Hepatocyte (in vitro differentiated cells): ENCODE measurements at places on chromosomes 1 and 21. TPM values are rescaled to one million over a fixed set of nuclear protein-coding genes. Genes with fewer than 3 reads are reported as not detected.

The BCAR3 gene
- total RNA-seq, result 20.4 and 22.6 TPM in 2 replicates

GRCh38 chr1:24713736-24714135 lies 31.5 kb upstream of the CLIC4 start:
- no peaks in the 10 kb centered on the region for H3K4me1 ChIP-seq
- H3K4me3 ChIP-seq, result no peak overlapping the region
- H3K36me3 ChIP-seq, result no peaks in the 10 kb centered on the region
- no peaks in the 10 kb centered on the region for H3K27me3 ChIP-seq

GRCh38 chr1:198556971-198557370 lies 16.5 kb upstream of the ATP6V1G3 start:
- no peak for DNase-seq
- no peak overlapping the region for H3K27ac ChIP-seq
- H3K4me3 ChIP-seq, result no peak overlapping the region
- H3K36me3 ChIP-seq, result no peaks in the 10 kb centered on the region
- no peaks in the 10 kb centered on the region for H3K4me1 ChIP-seq
- H3K27me3 ChIP-seq, result no peaks in the 10 kb centered on the region

The BEST4 gene
- 0.72 and 0.83 TPM in 2 replicates for total RNA-seq

The AIDA gene
- total RNA-seq, result 32.7 and 34.4 TPM in 2 replicates

- DNase-seq, result no peak
- no peaks in the 10 kb centered on the region for H3K36me3 ChIP-seq
- H3K27me3 ChIP-seq, result no peaks in the 10 kb centered on the region
- no peak overlapping the region for H3K27ac ChIP-seq
Observed at GRCh38 chr1:158026651-158027050, 33.2 kb downstream of the KIRREL1 start.

The LCE1F gene
- total RNA-seq, result not detected in 2 replicates

The MROH9 gene
- total RNA-seq, result 0.23 TPM in 1 of 2 replicates, not detected in the other

- H3K27me3 ChIP-seq, result peaks cover 10% of the 10 kb centered on the region
- H3K4me3 ChIP-seq, result no peak overlapping the region
- no peaks in the 10 kb centered on the region for H3K36me3 ChIP-seq
- peaks cover 32% of the 10 kb centered on the region for H3K4me1 ChIP-seq
- no peak for DNase-seq
Observed at GRCh38 chr1:227949341-227949921, 1.7 kb upstream of the WNT9A start.

GRCh38 chr1:161137881-161138280 lies 5.4 kb upstream of the DEDD start:
- no peaks in the 10 kb centered on the region for H3K36me3 ChIP-seq
- H3K4me3 ChIP-seq, result no peak overlapping the region
- H3K4me1 ChIP-seq, result peaks cover 7% of the 10 kb centered on the region
- H3K27me3 ChIP-seq, result no peaks in the 10 kb centered on the region

DNA sequence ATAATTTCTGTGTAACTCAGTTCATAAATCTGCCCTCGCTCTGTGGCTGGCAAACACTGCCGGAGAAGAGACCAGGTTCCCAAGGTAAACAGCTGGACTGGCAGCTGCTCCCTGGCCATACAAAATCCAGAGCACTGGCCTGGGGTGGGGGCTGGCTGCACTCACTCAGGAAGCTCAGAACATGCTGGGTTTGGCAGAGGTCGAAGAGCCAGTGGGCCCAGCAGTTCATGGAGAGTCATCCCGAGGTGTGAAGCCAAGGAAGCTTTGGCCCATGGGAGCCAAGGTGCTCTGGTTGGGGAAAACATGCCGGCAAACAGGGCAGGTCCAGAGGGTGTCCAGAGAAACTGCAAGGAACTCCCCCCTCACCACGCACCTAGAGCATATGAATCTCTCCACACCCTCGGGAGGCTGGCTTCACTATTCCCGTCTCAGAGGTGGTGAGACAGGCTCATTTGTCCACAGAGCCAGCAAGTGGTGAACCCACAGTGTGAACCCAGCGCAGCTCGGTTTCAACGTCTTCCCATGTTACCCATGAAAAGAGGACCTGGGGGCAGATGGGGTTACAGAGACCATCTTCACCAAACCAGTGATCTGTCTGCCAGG lies 102.4 kb downstream of the DMRTB1 start:
- H3K27me3 ChIP-seq, result peaks cover 4% of the 10 kb centered on the region
- no peak overlapping the region for H3K27ac ChIP-seq
- no peak for DNase-seq
- H3K4me3 ChIP-seq, result no peak overlapping the region

DNA sequence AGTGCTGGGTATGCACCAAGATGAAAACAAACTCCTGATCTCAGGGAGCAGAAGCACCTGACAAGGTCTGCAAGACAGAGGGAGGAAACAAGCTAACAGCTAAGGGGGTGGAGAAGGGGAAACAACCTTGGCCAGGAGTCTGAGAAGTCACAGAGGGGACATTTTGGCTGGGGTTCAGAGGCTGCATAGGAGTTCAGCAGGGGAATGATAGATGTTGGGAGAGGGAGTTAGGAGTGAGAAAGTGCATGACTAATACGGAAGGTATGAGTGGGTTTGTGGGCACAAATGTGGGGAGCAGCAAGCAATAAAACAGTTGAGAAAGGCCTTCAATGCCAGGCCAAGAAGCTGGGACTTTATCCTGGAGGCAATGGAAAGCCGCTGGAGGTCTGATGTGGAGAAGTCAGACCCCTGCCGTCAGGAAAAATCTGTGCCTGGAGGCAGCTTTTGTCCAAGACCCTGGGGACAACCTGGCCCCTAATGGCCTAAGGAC lies 16.4 kb downstream of the EPHA2 start:
- peak; percentile 62 for DNase-seq
- peak overlapping the region; percentile 70 for H3K27ac ChIP-seq
- no peaks in the 10 kb centered on the region for H3K36me3 ChIP-seq

The ADAMTS4 gene
- 1.2 and 2.3 TPM in 2 replicates for total RNA-seq

DNA sequence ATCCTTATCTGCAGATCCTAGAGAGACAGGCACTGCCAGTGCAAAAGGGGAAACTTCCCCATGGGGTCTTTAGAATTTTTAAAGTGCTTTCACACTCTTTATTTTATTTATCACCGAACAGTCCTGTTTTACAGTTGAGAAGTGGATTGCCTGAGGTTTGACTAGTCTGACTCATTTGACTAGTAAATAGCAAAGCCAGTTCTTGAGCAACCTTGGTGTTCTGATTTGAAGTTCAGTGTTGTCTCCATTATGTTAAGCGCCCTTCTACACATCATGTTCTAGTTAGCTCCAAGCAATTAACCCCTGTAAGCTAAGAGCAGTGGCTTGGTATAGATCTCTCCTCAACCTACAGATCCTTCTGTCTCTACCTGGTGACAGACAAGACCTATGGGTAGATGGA lies 262.9 kb downstream of the CACNA1E start:
- H3K4me1 ChIP-seq, result peaks cover 13% of the 10 kb centered on the region
- DNase-seq, result no peak
- H3K36me3 ChIP-seq, result no peaks in the 10 kb centered on the region
- no peak overlapping the region for H3K4me3 ChIP-seq
- H3K27ac ChIP-seq, result no peak overlapping the region
- H3K27me3 ChIP-seq, result no peaks in the 10 kb centered on the region

- no peak overlapping the region for H3K4me3 ChIP-seq
- no peaks in the 10 kb centered on the region for H3K36me3 ChIP-seq
- no peaks in the 10 kb centered on the region for H3K4me1 ChIP-seq
- DNase-seq, result no peak
- H3K27me3 ChIP-seq, result no peaks in the 10 kb centered on the region
Observed at GRCh38 chr1:173356191-173356762, 120.9 kb upstream of the PRDX6 start.

The ESPN gene
- total RNA-seq, result 21.4 and 31.1 TPM in 2 replicates

- no peak overlapping the region for H3K27ac ChIP-seq
- no peak for DNase-seq
- H3K27me3 ChIP-seq, result no peaks in the 10 kb centered on the region
- H3K36me3 ChIP-seq, result no peaks in the 10 kb centered on the region
Observed at GRCh38 chr1:207191776-207192175, 87.7 kb downstream of the C4BPA start.

DNA sequence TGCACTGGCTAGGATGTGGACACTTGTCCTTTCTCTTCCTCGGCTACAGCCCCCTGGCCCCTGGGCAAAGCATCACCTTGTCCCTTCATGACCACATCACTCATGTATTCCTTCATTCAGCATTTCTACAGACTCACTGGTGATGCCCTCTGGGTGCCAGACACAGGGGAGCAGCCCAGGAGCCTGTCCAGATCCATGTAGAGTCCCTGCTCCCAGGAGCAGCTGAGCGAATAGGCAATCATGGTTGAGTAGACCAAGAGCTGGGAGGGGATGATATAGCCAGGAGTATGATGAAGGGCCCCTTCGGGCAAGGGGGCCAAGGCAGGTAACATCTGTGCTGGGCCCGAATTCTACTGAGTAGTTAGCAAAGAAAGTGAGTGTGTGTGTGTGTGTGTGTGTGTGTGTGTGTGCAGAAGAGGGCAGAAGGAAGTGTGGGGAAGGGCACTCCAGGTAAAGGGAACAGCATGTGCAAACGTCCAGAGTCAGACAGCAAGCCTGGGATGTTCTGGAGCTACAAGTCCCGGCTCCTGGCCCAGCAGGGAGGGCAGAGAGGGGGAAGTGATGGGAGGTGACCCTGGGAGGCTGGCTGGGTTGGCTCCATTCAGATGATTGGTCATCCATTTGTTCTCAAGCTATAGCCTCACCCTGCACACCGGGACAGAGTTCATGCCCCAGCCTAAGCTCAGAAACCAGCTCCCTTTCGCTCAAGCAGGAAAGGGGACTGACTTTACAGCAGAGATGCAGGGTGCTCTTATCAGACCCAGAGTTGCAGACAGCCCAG lies 21.0 kb upstream of the PIK3CD start:
- no peaks in the 10 kb centered on the region for H3K4me1 ChIP-seq
- no peak for DNase-seq
- H3K4me3 ChIP-seq, result no peak overlapping the region
- no peaks in the 10 kb centered on the region for H3K27me3 ChIP-seq
- H3K36me3 ChIP-seq, result no peaks in the 10 kb centered on the region
- H3K27ac ChIP-seq, result no peak overlapping the region

The SLC45A3 gene
- total RNA-seq, result 10.0 and 12.2 TPM in 2 replicates

The HENMT1 gene
- 4.4 and 4.7 TPM in 2 replicates for total RNA-seq

The ADGRL2 gene
- total RNA-seq, result 120 and 139 TPM in 2 replicates

GRCh38 chr21:38628349-38628748 lies 130.1 kb upstream of the ERG start:
- no peak overlapping the region for H3K27ac ChIP-seq
- H3K4me1 ChIP-seq, result no peaks in the 10 kb centered on the region
- no peaks in the 10 kb centered on the region for H3K36me3 ChIP-seq

The FAM78B gene
- not detected in 2 replicates for total RNA-seq

DNA sequence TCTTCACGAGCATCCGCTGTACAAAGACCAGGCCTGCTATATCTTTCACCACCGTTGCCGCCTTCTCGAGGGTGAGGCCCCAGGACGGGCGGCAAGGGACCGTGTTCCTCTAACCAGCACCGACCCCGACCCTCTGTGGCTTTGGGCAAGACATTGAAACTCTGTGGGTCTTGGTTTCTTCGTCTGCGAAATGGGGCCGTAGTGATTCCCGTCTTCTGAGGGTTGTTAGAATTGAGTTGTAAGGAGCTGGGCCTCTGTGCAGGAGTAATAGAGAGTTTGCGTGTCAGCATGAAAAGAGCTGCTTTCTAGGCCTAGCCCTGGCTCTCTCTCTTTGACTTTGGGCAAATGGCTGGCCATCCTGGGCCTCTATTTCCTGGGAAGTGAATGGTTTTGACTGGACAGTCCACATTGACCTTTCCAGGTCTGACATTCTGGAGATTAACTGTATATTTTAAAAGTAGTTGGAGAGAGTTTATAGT lies 591 bp downstream of the MRPL37 start:
- H3K4me3 ChIP-seq, result peak overlapping the region; percentile 63
- H3K4me1 ChIP-seq, result peaks cover 10% of the 10 kb centered on the region
- no peak for DNase-seq
- H3K36me3 ChIP-seq, result no peaks in the 10 kb centered on the region

DNA sequence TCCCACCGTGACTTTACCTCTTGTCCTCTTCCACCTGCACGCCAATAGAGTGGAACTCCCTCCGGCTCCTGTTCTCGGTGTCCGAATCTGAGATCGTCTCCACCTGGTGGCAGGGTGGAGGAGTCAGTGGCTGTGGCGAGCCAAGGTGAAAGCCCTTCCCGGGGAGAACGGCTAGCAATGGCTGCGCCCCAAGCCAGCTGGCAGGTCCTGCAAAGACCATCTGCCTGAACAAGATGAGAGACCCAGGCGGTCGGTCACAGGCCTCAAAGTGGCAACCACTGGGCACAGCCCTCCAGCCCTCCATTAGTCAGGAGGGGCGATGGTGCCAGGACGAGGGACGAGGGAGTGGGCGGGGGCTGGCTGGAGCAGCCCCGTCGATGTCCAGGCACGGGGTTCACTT lies 25.4 kb upstream of the SMIM12 start:
- no peaks in the 10 kb centered on the region for H3K4me1 ChIP-seq
- no peaks in the 10 kb centered on the region for H3K36me3 ChIP-seq
- no peak overlapping the region for H3K4me3 ChIP-seq
- H3K27me3 ChIP-seq, result peaks cover 43% of the 10 kb centered on the region
- DNase-seq, result no peak
